Large intestine (tissue), 12 donors: ENCODE measurements at places on chromosomes 2 and 18.

DNA sequence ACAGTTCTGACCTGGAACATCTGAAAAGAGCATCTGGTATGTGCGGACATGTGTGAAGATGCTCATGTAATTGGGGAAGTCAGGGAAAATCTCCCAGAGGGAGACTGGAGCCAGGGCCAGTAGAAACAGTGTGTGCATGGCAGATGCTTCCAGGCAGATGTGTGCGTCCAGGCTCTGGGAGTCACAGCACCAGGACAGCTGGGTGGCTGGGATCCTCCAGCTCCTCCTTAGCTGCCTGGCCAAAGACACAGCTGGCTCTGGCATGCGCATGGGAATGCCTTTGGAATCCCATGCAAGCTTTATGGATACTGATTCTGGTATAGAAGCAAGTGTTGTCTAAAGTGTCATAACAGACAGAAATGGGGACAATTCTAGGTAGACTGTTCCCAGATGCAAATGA is 369.7 kb downstream of the INSIG2 start:
- DNase-seq, result no peak

GRCh38 chr2:14074691-14075090 is 557.8 kb upstream of the LRATD1 start:
- DNase-seq, result no peak

DNA sequence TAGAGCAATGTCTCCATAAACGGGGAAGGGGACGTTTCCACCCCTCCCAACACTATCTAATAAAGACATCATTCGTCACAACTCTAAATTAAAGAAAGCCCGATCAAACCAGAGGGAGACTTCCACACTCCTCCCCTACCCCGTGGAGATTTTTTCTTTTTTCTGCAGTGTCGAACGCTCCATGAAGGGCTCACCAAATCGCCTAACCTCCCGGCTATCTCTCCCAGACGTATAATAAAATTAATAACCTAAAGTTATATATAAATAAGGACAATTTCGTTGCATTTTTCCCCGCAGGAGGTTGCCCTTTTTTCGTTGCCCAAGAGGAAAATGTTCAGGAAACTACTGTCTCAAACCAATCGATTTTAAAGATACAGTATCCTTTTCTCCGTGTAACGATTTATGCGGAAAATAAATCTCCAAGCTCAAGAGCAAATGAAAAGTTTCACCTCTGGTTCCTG is 2.4 kb downstream of the EVX2 start:
- no peak for DNase-seq

- DNase-seq, result no peak
Measured at GRCh38 chr2:210938228-210938627, 381.8 kb downstream of the CPS1 start.

DNA sequence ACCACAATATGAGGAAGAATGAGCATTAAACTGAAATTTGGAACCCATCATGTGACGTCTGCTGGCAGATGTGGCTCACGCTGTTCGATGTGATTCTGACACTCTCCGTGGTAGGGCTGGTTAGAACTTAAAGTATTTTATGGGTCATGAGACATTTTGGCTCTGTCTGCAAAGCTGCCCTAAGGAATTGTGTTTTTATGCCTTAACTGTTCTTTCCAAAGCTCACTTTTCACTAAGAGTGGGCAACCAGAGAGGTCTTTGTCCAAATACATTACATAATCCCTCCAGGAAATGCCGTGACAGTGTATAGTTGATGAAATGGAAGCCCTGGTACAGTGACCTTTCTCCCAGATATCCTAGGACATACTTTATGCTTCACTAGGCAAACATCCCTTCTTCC is 119.1 kb downstream of the AQP4 start:
- no peak for DNase-seq

DNA sequence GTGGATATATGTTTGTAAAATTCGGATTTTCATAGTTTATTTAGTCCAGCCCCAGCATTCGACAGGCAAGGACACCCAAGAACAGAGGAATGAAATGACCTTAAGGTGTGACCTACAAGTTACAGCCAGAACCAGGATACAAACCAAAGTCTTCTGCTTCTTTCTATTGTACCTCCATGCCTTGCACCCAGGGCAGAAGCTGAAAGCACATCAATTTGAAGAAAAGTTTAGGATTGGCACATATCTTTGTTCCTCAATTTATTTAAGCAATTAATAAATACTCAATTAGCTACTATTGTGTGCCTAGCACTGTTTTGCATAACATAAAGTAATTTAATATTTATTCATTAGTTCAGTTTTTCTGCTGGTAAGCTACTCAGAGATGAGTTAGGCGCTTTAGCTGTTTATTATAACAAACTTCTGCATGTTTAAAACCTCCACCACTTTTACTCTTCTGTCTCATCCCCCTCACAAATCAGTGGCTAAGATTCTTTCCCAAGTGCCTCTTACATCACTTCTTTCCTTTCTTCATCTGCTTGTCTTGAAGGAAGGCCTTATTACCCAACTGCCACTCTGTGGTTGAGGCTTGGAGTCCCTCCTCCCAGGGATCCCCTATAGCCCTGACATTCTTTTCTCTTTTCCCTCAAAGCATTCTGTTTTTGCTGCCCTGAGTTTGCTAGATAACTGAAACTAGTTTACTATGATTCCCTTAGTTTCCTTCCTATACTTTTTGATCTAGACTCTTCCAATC is 37.1 kb upstream of the DARS1 start:
- no peak for DNase-seq

DNA sequence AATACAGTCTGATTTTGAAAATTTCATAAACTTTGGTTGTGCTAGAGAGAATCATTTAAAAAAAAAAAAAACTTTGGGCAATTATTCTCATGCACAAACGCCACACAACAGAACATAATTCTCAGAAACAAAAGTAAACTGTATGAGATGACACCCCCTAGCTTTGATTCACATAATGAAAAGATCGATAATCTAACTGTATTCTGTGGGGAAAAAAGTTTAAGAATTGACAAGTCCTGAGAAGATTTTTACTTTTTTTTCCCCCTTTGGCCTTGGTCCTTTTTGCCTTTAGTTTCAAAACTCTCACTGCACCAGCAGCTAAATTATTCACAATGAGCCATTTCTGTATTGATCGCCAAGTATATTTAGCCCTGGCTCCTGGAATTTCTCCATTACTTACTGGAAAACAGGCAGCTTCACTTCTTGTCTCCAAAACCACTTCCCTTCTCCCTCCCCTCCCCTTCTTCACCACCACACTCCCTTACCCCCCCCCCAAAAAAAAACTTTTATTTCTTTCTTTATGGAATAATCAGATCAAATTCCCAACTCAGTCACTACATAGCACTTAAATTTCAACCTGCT is 2.0 kb downstream of the IKZF2 start:
- DNase-seq, result no peak

GRCh38 chr2:96396602-96397001 is 61.0 kb downstream of the NCAPH start:
- DNase-seq, result no peak

DNA sequence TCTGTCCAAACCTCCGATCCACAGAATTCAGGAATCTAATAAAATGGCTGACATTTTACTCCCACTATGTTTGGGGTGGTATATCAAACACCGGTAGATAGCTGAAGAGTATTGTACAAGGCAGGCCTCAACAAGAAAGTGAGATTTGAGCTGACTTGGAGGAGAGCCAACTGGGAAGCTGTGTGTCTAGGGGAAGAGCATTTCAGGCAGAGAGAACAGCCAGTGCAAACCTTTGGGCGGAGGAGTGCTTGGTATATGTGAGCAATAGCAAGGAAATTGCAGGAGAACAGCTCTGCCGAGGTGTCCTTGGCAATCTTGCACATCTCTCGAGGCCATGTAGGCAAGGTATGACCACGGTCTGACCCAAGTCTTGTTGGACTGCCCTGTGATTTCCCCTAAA is 1.8 kb upstream of the MERTK start:
- no peak for DNase-seq

DNA sequence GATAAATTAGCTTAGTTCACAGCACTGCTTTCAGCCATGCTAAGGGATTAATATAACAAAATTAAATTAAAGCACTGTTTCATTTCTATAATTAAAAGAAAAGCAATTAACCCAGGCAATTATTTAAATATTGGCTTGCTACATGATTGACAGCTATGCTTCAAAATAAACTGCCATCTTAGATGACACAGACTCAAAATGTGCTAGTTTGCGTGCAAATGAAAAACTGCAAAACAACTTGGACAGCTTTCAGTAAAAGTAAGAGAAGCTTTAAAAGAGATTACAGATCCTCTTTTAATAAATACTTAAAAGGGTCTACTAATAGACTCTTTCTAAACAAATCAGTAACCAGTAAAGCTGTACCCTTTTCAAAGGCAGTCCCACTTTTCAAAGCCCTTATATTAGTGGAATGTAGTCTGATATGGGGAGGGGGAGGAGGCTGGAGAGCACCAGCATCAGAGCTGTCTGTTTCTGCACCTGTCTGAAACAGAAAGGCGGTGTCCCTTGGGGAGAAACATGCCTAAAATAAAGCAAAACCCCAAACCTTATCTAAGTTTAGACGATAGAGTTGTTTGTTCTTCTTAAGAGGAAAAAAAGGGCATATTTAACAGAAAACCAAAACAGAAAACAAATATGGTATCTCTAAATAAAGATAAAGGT is 20.8 kb downstream of the EIF2AK3 start:
- no peak for DNase-seq

DNA sequence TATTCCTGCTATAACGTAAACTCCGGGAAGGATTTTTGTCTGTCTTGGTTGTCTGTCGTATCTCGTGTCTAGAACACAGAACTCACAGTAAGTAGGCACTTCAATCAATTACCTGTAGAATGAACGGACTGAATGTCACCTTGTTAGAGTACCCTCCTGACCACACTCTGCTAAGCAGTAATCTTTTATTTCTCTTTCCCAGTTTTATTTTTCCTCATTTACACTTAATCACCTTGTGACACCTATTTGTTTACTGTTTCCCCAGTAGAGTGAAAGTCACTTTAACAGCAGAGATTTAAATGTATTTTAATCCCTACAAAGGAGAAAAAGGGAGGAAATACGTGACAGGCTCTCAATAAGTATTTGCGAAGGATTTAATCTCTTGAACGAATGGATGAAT is 514 bp upstream of the EPB41L5 start:
- DNase-seq, result no peak

- peak; percentile 83 for DNase-seq
Measured at GRCh38 chr2:160269803-160270570, 69.9 kb upstream of the ITGB6 start.

- no peak for DNase-seq
Measured at GRCh38 chr18:22174341-22175145, 5.2 kb downstream of the GATA6 start.

DNA sequence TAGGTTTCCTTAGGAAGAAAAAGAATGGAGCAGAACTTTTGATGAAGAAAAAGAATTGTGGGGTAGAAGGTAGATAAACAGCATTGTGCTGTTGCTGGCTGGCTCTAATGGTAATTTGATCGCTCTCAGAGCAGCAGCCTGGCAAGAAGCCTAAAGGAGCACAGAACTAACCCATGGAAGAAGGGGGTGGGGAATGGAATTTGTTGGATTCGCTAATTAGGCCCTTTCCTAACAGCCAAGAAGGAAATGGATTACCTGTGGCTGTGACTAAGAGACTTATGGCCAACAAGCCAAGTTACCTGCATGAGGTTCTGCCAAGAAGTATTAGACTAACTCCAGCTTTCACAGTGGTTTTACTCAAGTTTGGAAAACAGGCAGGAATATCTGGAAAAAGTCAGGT is 210.6 kb downstream of the IKZF2 start:
- no peak for DNase-seq

DNA sequence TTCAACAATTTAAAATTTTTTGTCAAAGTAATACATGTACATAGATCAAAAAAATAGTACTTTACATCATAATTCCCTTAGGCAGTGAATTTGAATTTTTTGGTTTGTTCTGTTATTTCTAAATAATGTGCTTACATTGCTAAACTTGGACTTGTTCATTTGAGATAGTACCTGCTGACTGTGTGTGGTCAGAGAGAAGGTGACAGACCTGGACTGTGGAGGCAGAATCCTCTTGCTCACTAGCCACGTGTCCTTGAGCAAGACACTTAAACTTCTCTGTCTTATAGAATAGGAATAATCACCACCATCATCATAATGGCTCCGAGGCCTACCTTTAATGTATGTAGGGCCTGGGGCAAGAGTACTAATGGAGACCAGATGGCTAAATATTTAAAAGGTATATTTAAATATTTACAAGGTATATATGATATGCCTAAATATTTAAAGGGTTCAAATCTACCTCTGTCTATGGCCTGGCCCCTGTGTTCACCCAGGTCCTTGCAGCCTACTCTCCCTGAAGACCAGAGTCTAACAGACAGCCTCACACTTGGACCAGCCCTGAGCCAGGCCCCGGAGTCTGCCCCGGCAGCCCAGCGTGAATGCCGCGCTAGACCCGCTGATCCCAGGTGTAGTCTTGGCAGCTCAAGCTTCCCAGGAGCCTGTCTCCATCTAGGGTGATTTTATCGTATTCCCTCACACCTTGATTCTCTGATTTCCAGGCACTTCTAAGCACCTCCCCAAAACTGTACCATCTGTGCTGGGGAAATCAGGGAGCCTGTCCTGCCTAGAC is 33.5 kb downstream of the ZNF532 start:
- no peak for DNase-seq

DNA sequence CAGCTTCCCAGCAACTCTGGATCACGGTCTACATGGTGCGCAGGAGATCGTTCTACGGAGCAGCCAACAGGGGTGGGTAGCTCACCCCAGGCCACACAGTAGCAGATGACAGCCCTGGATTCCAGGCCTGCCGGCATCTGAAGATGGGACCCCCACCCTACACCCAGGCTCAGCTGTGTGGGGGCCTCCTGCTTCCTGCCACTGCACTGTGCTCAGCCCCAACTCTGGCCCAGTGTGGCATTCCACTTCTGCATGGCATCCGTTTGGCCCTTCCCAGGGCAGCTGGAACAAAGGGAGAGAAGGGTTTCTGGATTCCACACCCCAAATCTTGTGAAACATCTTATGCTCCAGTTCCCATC is 9.1 kb downstream of the PER2 start:
- no peak for DNase-seq

- no peak for DNase-seq
Measured at GRCh38 chr2:70468878-70469277, 84.7 kb downstream of the TGFA start.

DNA sequence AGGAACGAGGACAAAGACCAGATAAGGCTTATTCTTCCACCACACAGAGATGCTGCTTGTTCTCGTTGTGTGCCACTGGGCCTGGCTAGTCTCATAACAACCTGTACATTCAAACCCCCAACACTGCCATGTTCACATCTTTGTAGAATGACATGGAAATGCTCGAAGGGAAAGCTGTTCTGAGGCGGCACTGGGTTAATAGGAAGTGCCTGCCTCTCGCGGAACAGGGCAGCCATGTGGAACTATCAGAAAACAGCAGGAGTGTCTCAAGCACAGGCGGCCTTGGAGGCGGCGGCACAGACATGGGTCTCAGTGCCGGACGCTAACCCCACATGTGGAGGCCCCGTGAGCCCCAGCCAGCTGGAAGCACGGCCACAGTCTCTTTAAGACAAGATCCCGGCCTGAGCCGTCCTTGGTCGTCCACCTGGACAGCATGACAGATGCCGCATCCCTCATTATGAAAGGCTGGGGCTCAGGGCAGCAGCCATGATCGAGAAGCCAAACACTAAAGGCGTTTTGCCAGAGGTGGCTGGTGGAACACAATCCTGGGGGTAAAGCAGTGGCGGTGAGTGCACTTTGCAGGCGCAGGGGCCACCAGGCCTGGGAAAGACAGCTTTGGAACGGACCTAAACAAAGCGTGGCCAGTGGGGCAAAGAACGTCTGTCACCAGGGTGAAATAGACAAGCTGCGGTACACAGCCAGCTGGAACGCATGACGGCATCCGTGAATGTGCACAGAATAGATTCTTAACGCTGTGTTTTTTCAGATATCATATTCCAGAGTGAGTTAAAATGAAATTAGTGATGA is 161.0 kb downstream of the HDAC4 start:
- no peak for DNase-seq
